ENCODE measurements at places on chromosomes 16 and 17.

DNA sequence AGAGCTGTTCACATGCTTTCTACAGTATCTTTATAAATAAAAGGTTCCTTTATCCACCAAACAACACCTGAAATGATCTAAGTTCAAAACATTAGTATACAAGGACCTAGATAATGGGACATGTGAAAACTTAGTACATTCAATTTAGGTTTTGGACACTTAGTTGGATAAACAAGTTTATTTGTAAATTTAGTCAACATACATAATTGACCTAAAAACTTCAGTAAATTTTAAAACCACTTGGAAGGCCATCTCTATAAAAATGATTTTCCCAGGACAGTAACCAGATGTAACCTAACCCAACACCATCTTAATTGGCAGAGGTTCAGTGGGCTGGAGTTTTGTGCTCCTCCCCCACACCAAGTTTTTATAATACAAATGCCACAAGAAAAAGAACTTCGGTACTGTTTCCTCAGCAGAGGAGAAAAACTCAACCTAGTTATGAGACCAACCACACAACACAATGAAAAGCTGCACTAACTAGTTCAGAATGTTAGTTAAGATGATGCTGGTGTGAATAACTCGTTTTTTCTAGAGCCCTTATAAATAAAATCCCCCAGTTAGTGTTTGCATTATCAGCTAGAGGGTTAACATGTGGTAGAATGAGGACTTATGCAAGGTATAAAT is 7.2 kb upstream of the UNK start:
- DNase-seq = no peak

- DNase-seq = no peak
Measured at GRCh38 chr17:63624531-63624880, 2.3 kb downstream of the MAP3K3 start.

GRCh38 chr17:45221081-45222013 is at the start of gene FMNL1:
Gene FMNL1 (plus strand): TSS chr17:45221885. CDS start chr17:45222125, 240 bp downstream.
- DNase-seq = no peak

DNA sequence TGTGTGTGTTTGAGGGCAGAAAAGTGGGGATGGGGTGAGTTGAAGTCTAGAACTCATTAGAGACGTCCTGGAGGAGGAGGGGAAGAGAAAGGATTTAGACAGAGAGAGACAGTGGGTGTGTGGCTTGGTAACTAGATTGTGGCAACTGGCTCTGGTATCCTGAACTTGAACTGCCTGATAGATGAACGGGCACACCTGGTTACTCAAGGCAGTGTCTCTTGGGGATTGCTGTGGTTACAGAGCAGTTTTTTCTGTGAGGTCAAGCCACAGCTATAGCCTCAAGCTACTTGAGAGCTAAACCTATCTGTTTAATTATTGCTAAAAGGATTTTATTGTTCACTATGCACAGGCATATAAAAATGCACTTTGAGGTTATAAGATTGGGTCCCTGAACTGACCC is 29.8 kb upstream of the MYH2 start:
- DNase-seq = no peak

- DNase-seq = no peak
Measured at GRCh38 chr16:82834151-82834815, 207.5 kb downstream of the CDH13 start.

DNA sequence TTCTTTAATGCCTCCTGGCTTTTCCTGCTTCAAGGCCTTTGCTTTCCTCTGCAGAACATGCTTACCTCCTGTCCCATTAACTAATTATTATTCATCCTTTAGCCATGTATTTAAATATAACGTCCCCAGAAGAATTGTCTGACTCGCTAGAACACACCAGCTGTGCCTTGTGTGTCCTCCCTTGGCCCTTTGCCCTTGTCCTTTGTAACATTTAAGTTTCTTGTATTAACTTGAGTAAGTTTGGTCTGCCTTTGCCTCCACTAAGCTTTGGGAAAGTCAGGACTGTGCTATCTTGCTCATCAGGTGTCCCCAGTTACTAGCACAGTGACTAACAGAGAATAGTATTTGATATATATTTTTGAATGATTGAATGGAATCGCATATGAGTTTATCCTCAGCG is 29.6 kb upstream of the ABCA9 start:
- no peak for DNase-seq

- DNase-seq = no peak
Measured at GRCh38 chr16:57471852-57472664, 9.6 kb downstream of the POLR2C start.

DNA sequence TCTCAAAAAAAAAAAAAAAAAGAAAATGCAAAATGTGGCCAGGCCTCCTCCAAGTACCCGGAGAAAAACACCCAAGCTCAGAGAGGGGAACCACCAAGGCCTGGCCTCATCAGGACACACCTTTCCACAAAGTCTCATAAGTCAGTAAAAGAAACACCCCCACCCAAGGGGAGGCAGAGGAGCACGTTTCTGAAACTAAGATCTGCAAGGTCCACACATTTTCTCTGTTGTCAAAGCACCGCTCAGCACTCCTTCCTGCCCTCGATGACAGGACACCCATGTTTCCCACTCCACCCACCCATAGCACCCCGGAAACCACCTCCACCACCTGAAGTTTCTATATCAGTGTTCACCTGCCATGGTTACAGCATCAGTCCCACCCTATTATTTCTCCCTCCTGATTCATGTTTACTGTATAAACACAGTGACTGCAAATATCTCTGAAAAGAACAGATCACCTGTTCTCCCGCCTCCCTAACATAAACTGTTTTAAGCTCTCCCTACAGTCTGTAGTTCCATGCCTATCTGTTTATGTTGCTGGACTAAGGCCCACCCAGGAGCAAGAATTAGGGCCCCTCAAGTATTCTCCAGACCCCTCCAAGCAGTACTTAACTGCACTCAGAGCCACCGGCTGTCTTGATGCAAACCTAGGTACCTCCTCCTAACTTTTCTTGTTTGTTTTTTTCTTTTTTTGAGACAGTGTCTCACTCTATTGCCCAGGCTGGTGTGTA is 2.0 kb downstream of the CORO7 start:
- no peak for DNase-seq

GRCh38 chr16:78452025-78452555 is 352.6 kb downstream of the WWOX start:
- no peak for DNase-seq

- DNase-seq = no peak
Measured at GRCh38 chr17:38420518-38420917, 7.7 kb upstream of the ARHGAP23 start.

DNA sequence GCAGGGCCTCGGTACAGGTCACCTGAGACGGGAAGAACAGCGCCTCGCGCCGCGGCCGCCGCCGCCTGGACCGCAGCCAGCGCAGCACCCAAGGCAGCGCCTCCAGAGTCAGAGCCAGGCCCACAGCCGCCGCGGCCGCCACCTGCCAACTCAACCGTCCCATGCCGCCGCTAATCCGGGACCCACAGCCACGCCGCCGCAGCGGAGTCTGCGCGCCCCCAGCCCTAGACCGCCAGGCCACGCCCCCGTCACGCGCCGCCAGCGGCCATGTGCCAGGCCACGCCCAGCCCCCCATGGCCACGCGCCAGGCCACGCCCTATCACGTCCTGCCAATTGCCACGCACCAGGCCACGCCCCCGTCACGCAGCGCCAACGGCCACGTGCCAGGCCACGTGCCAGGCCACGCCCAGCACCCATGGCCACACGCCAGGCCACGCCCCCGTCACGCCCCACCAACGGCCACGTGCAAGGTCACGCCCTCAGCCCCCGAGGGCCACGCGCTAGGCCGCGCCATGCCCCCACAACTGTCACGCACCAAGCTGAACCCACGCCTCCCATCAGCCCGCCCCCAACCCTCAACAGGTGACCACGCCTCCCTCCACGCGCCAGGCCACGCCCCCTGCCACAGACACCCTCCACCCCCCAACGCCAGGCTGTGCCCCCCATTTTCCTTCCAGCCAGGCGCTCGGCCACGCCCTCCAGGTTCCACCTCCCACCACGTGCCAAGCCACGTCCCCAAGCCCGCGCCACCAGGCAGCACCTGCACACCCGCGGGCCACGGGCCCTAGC is at the start of gene PLD6:
TSS of gene PLD6 (minus strand) at position 210 of the 789 bp plus-strand sequence. CDS start at position 163, 47 bp downstream.
- DNase-seq = peak; percentile 75

DNA sequence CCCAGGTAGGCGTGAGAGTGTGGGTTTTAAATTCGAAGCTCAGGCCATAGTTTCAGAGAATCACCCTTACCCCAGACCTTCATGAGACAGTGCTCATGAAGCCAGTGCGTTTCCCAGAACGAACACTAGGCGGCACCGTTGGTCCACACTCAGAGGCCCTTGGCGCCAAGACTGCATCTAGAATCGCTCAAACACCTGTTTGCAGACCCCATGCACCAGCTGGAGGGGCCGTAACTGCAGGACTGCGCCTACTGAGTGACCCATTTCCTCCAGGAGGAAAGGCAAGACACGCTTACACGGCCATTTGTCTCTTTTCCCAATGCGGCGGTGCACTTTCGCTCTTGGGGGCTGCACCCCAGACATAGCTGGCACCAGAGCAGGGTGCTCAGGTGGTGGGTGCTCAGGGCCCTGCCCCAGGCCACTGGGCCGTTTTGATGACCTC is 34.0 kb downstream of the ADGRG5 start:
- peak; percentile 76 for DNase-seq

- no peak for DNase-seq
Measured at GRCh38 chr16:64531401-64531800, 590.5 kb downstream of the CDH11 start.

DNA sequence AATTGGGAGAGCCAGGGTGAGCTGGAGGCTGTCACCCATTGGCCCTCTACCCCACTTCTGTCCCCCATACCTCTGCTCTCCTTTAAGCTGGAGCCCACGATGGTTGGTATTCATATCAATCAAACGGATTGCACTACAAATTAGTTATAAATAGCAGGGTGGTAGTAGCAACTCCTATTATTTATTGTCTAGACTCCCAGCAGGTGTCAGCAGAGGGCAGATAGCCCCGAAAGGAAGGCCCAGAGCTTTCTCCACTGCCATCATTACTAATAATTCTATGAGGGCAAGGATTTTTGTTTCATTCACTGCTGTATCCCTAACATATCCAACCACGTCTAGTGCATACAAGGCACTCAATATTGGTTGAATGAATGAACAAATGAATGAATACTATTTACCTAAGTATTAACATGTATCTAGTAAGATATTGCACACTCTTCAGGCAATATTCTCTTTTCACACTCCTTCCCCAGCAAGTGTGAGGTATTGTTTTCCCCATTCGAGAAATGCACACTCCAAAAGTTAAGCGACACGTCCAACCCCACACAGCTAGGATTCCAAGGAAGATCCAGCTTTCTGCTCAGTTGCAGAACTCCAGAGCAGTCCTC is 6.3 kb downstream of the C17orf50 start:
- DNase-seq = peak; percentile 74
